ENCODE measurements at places on chromosomes 1 and 21.

DNA sequence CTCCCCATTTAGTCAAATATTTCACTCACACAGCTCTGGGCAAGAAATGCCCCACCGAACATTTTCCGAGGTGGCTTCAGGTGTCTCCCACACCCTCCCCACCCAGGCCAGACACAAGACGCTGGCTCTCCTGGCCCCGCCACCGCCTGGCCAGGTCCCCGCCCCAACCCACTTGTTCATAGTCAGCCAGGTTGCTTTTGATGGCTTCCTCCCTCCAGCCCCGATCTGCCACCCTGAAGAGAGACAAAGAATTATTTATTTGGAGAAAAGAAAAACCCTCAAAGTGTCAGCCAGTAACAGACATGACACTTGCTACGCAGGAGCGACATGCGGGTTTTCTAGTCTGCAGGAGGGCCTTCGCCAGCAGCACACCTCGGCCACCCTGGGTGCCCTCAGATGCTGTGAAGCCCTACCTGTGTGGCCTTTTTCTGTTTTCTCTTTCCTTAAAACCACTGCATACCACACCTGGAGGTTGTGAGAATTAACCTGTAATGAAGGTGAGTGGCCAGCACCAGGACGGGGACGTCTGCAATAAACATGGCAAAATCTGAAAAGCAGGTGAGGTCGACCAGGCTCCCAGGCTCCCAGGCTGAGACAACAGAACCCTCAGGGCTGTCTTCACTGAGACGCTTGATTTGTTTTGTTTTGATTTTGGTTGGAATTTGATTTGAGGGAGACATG lies 27.2 kb downstream of the SSBP3 start:
- DNase-seq: no peak

DNA sequence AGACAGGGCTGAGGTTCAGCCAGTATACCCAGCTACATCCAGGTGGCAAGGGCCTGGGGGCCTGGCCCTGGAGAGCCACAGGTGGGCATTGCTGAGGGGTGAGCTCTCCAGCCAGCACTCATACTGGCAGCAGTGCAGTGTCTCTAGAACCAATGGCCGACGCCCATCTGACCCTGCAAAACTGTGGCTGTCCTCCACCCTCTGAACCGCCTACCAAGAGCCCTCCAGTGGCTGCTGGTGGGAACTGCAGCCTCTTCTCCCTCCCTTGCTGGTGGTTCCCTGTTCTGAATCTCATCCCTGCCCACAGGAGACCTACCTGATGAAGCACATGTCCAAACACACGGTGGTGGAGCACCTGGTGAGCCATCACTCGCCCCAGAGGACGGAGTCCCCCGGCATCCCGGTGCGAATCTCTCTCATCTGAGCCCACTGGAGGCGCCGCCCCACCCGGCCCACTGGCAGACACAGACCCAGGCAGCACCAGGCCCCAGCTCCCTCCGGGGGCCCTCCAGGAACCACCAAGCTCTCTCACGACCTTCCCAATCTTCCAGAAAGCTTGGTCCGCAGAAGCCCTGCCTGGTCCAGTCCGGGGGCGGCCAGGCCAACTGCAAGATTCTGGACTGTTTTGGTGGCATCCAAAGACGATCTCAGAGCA lies 22.1 kb downstream of the A3GALT2 start:
- peak; percentile 67 for DNase-seq

DNA sequence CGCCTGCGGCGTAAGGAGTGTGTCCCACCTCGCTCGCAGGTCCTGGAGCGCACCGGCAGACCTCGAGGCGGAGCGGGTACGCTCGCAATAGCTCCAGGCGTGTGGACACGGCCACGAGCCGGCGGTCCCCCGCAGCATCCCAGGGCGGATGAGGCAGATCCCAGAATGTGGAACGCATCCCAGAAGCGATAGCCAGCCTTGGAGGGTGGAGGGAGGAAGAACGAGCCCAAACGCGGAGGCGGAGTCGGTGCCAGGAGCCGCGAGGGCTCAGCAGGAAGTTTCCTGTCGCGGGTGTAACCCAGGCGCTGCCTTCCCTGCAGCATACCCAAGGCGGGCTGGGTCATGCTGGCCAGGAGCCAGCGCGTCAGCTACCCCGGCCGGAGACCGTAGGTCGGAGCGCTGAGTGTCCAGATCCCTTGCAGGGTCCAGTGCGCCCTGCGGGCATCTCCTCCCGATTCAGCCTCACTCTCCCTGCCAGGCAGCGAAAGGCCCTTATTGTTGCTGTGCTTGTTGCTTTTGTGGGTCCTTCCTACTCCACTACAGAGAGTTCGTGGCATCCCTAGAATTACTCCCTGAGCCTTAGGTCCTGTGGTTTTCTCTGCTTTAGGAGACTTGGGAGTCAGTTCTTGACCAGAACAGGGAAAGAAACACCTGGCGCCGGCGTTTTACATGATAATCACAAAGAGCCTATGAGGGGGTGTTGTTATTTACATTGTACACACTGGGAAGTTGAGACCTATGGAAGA lies 27.7 kb downstream of the STYXL2 start:
- peak; percentile 50 for DNase-seq

GRCh38 chr1:219155135-219155534 lies 18.5 kb upstream of the LYPLAL1 start:
- DNase-seq: no peak

- DNase-seq: peak; percentile 17
Measured at GRCh38 chr1:162649583-162649982, 17.3 kb downstream of the DDR2 start.

GRCh38 chr21:27306791-27307775 lies 340.2 kb upstream of the ADAMTS5 start:
- peak; percentile 40 for DNase-seq

- no peak for DNase-seq
Measured at GRCh38 chr1:203267912-203268311, 37.4 kb upstream of the BTG2 start.

DNA sequence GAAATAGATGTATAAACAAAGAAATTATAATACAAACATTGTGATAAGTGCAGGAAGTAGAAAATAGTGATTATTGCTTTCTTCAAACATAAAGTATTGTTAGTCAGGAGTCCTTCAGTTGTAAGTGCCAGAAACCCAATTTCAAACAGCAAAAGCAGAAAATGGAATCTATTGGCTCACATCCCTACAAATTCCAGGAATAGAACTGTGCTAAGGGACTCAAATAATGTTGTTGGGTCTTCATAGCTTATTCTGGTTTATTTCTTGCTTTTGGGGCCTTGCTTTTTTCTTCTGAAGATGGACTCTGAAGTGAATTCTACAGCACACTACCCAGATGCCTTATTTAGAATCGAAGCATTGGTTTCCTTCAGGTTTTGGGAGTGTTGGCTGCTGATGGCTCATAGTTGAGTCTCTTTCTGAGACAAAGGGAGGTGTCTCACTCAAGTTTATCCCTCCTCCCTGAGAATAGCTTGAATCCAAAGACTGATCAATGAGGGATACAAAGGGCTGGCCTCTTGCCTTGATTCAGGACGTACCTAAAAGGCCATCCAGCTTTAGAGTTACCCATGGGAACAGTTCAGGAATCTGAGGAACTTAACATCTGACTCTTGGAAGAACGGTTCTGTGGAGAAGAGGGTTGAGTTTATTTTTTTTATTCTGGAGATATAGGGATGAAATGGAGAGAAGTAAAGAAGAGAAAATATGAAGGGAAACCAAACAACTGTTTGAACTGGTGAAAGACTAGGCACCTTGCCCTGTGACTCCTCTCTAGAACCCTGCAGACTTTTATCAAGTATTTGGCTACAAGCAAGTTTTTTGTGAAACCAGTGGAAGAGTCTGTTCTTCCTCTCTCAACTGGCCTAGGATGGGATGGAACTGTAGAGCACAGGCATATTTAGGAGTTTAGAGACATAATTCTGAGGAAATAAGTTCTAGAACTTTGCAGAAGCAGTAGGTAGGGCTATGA lies 39.0 kb upstream of the ATG4C start:
- DNase-seq: no peak

GRCh38 chr1:109566982-109567381 lies 18.6 kb downstream of the GNAI3 start:
- no peak for DNase-seq

- peak; percentile 80 for DNase-seq
Measured at GRCh38 chr1:231861541-231862481, 235.2 kb downstream of the DISC1 start.
